Kidney glomerular epithelial cell (primary cell): ENCODE measurements at places on chromosomes 16 and 17.

DNA sequence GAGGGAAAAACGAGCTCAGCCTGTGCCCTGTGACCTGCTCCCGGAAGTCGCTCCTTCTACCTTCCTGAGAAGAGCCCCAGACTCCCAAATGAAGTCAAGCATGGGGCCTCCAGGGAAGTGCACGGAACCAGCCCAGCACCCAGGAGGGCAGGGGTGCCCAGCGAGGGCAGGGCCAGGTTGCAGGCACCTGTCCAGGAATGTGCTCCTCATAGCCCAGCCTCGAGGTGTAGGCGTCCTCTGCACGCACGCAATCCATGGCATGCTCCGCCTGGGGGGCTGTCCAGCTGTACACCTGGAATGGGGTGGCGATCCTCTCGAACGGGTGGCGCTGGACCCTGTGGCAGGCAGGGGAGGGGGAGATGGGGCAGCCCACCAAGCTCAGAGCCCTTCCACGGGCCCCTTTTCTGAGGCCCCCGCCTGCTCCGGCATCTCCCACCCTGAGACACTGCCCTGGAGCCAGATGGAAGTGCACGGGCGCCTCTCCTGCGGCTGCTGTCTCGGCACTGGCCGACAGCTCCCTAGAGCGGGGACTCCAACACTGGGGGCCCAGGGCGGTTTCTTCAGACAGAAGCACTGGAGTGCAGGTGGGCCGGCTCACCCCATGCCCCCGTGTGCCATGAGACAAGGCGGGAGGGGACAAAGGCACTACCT, 10.9 kb downstream of the CLUH start:
- no peak for DNase-seq

DNA sequence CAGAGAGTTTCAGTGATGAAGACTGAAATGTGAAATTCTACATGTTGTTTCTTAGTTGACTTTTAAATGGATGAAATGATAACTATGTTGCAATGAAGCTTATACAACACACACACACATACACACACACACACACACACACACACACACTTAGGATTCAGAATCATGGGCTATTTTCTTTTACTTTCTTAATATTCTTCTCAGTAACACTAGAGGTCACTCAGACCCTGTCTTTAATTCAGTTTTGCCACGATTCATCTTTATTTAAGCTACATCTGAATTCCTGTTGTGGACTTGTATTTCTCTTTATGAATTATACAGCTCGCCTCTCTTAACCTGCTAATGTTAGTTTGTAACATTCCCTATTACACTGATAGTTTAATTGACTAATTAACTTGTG, 109.6 kb upstream of the GOT2 start:
- DNase-seq: peak; percentile 51

DNA sequence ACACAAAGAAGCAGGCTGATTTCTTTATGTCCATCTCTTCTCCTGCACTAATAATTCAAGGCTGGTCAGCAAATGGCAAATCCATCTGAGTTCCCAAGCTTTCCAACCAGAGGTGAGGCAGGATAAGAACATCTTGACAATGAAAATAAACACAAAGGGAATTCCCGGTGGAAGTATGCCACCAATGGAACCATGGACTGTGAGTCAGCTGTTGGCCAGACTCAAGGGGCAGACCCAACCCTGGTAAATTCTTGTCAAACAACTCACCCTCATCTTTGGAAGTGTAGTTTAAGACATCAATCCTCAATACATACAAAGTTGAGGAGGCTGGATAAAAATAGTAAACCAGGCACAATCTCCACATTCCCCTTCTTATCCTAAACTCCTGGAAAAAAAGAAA, 74.3 kb upstream of the CES5A start:
- DNase-seq: peak; percentile 18

GRCh38 chr16:31000671-31001382, 9.6 kb downstream of the STX1B start:
- DNase-seq: no peak

DNA sequence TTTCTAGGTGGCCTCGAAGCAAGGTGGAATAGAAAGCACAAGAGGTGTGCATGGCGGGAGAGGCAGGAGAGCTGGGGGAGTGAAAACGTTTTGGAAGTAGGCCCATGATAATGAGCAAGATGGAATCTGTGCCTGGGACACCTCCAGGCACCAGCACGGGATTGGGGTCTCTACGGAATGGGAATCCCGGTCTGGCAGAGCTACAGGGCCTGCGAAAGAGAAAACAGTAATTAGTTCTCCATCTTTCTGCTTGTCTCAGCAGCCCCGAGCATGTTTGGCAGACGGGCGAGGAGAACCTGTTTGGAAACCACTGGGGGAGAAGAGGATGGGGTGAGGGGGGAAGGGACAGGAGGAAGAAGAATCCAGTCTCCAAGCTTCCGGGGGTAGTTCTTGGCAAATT, 258.7 kb downstream of the SOX9 start:
- no peak for DNase-seq

DNA sequence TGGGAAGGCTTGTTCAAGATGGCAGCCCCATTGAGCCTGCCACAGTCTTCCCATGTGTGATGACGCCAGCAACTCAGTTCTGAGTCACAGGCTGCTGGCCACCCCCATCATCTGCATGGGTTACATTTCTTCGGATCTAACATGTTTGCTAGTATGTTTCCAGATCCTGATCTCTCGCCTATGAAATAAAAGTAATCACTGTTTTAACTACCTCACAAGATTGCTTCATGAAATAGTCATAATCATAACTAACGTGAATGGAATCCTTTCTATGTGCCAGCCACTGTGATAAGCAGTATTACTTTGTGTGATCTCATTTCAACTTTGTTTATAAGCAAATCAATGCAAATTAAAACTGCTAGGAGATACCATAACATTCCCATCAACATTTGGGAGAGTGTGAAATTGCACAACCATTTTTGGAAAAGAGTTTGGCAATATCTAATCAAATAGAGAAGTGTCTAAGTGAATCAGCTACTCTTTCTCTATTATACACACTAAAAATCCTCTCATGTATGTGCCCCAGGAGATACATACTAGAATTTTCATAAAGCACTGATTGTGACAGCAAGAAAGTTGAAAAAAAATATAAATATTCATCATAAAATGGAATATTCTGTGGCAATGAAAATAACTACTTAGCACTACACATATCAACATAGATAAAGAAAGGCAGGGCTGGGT, 300.2 kb upstream of the IRX5 start:
- DNase-seq: no peak

GRCh38 chr17:70767102-70767701, 597.9 kb downstream of the KCNJ2 start:
- peak; percentile 51 for DNase-seq

- no peak for DNase-seq
These were observed 460 bp upstream of the SLC13A2 start for GRCh38 chr17:28472871-28473497.

- DNase-seq: no peak
These were observed 95.2 kb upstream of the SMIM36 start for GRCh38 chr17:55606488-55606815.

DNA sequence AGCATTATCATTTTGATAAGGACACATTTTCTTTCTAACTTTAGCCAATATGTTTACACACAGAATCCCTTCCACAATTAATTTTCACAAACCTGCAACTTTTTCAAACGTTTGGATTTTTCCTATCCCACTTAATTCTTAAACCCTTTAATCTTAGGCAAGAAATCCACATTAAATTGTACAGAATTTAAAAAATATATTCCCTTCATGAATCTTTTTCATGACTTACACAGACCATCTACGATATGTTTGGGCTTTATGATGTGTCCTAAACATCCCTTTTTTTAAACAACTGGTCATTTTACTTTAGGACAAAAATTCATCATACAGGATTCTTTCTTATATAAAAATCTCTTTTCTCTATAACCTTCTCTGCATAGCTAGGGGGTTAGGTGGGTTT, 241.5 kb upstream of the CNTNAP4 start:
- DNase-seq: no peak

DNA sequence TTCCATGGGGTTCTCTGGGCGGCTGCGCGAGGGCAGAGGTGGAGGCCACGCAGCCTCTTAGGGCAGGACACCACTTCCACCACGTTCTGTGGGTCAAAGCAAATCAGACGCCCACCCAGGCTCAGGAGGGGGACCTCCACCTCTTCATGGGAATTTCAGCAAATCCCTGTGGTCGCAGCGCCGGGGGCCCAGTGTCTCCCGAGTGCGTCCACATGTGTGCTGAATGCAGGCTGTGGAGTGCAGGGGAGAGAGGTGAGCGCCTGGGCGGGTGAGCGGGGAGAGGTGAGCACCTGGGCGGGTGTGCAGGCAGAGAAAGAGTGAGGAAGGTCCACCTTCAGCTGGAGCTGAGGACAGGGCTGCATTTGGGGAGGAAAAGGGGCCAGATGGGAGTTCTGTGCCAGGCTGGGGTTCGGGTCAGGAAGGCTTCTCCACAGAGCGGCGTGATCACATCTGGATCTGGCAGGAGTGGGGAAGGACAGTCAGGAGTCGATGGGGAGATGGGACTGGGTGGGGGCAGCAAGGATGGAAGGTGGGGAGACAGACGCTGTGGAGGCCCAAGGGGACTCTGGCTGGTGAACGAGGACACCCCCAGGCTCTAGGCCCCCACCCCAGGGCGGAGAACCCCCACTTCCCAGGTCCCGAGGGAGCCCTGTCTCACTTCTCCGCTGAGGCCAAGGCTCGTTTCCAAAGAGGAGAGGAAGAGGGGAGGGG, 36.8 kb upstream of the CBFA2T3 start:
- no peak for DNase-seq

GRCh38 chr16:2278956-2279800, 11.3 kb upstream of the RNPS1 start:
- no peak for DNase-seq

DNA sequence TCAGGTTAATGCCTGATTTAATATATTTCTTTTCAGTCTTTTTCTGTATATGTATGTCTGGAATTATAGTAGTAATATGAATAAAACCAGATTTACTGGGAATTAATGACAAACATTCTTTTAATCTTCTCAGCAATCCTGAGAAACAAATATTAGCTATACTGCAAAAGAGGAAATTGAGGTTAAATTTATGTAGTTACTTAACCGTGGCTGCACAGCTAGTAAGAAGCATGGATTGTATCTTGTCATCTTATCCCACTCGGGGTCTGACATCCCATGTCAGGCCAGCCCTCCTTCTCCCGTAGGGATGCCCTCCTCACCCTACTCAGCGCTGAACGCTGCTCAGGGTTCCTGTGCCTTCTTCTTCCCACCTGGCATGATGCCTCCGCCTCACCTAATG, 143.0 kb downstream of the FTO start:
- no peak for DNase-seq

- DNase-seq: no peak
These were observed 30.8 kb downstream of the AXIN2 start for GRCh38 chr17:65530523-65531255.
